ENCODE measurements at places on chromosomes 5 and 9.

GRCh38 chr5:107873877-107874276, 203.1 kb upstream of the EFNA5 start:
- DNase-seq = no peak

DNA sequence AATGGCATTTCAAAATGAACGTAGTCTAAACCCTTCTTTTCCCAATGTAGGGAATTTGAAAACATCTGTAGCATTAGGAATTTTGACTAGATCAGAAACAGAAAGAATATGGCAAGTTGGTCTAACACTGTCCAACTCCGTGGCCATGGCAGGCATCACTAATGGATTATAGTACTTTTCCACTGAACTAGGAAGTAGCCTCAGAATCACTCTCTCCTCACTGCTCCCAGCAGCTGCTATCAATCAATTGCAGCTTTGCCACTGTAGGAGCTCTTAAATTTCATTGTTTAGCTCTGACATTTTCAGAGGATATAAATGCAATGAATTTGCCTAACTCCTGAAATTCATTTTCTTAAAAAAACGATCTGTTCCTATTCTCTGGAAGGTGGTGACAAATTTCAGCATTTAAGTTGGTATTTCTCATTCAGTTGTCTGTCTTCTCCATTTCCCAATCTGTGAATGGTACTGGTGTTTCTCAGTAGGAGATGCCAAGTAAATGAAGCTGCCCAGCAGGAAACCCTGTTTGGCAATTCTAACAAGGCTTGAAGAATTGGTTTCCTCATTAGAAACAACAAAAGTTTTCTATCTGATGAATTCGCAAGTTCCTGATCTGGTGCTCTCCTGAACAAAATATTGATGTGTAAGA, 64.7 kb downstream of the TLR4 start:
- no peak for DNase-seq

DNA sequence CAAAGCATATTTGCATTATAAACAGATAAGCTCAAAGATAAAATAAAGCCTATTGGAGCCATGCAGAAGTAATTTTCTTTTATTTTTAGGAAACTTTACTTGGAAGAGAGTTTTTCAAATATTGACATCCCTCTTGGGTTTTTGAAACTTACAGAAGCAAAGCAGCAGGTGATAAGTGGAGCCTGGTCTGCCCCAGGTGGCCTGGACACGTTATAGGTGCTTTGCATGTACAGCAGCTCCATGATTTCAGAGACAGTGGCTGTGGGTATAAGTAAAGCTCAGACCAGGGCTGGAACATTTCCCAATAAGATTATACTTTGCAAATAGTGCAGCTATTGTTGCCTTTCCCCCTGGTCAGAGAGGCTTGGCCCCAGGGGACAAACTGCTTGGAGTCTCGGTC, 51.5 kb downstream of the CCDC192 start:
- DNase-seq = no peak

GRCh38 chr9:129506041-129506440, 114.9 kb downstream of the C9orf50 start:
- DNase-seq = no peak

DNA sequence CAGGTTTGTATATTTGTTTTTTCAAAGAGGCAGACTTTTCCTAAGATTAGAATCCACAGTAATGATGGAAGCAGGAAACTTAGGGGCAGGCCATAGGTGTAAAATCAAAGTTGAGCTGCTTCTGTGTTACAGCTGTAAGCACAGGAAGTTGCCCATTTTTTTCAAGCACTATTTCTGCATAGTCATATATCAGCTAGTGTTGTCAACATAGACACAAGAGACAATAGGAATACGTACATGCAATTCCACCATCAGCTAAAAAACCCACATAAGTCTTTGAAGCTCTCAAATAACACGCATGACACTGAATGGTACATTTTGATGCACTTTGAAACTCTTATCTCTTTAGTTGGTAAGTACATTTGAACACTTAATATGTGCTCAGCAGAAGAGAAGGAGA, 20.2 kb upstream of the SMIM15 start:
- no peak for DNase-seq

Data from NCI-H2107 (cell line).